Stimulated activated CD8-positive, alpha-beta memory T cell treated with anti-CD3 and anti-CD28 coated beads, Interleukin-4, amount 100 ng/mL, for 48 hours (primary cell): ENCODE measurements at places on chromosomes 16 and 17.

DNA sequence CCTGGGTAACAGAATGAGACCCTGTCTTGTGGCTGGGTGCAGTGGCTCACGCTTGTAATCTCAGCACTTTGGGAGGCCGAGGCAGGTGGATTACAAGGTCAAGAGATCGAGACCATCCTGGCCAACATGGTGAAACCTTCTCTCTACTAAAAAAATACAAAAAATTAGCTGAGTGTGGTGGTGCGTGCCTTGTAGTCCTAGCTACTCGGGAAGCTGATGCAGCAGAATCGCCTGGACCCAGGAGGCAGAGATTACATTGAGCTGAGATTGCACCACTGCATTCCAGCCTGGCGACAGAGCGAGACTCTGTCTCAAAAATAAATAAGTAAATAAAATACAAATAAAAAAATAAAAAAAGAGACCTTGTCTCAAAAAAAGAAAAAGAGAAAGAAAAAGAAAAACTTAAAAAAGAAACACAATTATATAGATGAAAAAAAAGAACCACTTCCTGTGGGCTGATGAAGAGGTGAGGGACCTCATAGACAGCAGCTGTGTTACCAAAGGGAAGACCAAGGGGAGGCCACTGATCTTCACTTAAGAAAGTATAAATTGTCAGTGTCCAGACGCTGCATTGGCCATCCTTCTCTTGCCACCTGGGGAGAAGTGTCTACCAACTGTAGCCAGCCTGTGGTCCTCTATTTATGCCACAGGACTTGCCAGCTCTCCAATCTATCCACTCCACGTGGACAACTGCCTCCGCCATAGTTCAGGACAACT lies 24.4 kb upstream of the SMG1 start:
- no peak for DNase-seq

DNA sequence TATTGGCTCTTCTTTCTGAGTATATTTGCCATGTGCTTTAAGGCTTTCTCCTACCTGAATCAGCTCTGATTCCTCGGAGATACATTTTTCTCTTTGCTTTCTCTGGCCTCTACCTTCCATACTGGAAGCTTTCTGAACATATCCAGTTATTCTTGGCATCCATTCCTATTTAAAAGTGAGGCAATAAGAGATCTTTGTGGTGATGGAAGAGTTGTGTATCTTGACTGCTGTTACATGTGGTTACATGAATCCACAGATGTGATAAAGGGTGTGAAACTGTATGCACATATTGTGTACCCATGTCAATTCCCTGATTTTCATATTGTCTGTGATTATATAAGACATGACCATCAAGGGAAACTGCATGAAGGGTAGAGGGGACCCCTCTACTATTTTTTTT lies 24.4 kb downstream of the UBE2O start:
- no peak for DNase-seq

DNA sequence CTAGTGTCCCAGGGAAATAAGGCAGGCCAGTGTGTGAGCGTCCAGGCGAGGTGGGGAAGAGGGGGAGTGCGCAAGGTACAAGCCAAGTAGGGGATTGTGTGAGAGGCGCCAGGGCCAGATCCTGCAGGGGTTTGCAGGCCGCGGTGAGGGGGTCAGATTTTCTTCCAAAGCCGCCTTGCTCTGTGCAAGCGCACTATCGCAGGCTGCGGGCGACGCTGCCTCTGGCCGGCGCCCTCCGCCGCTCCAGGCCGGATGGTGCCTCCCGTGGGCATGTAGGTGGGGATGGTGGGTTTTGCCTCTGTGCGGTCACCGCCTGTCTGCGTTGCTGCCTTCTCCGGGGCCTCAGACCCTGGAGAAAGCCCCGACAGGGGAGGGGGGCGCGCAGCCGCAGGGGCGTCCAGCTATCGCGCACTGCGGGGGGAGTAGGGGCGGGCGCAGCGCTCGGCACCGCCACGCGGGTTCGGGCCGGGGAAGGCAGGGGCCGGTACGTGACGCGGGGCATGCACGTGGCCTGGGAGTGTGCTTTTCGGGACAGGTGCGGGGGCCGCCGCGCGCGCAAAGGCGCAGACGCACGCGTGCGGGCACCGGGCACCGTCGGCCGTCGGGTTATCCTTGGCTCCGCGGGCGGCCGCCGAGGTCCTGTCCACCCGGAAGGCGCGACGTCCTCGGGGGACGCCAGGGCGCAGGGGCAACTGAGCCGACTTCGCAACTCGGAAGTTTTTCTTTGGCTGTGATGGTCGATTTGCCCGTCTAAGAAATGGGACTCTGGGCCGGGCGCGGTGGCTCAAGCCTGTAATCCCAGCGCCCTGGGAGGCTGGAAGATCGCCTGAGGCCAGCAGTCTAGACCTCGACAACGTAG lies 1.1 kb upstream of the HAPSTR1 start:
- peak; percentile 60 for DNase-seq

- DNase-seq = peak; percentile 13
Measured at GRCh38 chr17:67833134-67833533, 7.8 kb downstream of the BPTF start.

GRCh38 chr17:907725-908124 lies 71.9 kb downstream of the NXN start:
- DNase-seq = no peak

- no peak for DNase-seq
Measured at GRCh38 chr17:1011760-1012735, 15.1 kb downstream of the TIMM22 start.

GRCh38 chr17:11369575-11369974 lies 128.6 kb downstream of the SHISA6 start:
- no peak for DNase-seq

DNA sequence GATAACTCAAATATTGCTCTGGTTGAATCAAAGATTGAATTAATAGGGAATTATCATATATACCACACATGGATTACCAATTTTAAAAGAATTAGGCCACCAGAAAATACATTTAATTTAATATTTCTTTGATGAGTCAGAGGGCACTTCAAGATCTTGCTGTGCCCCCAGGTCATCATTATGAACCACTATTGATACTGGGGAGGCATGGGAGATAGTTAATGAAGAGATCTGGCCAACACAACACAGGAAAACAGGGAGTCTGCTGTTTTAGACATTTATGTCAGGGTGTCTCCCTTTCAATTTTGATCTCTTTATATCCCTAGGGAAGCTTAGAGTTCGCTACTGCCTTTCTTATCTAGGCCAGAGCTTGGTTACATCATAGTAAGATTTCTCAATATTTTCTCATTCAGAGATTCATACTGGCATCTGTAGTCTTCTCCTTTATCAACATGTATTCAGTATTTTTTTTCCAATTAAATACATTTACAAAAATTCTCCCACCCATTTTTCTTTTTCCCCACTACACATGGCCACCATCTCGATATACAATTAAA lies 158.3 kb upstream of the ZFHX3 start:
- no peak for DNase-seq

DNA sequence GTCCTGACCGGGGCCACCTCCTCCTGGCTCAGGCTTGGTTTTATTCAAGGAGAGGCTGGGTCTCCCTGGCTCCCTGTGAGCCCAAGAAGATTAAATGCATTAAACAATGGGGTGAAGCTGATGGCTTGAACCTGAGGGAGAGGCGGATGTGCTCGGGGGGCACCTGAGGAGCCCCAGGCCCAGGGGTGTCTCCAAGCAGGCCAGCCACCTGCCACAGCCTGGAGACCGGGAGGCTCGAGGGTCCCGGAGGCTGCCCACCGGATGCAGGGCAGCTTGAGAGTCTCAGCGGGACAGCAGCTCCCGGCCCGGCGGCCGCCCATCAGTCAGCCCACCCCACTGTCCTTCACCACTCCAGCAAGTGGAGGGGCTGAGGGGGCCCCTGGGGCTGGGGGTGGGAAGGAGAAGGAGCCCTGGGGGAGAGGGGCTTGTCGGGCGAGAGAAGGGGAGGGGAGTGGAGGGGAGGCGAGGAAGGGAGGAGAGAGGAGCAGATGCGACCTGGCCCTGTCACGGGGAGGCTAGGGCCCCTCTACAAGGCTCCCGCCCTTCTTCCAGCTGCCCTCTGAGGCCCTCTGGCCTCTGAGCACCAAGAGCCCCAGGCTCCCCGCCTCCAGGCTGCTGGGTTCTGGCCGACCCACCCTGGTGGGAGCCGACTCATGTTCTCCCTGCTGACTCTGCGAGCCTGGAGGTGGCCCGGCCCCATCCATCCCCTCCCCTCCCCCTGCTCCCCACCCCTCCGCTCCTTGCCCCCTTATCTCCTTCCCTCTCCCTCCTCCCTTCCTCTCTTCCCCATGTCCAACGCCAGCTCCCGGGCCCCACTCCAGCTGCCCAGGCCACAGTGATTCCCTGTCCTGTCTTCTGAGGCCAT lies 13.2 kb downstream of the CD7 start:
- DNase-seq = no peak

DNA sequence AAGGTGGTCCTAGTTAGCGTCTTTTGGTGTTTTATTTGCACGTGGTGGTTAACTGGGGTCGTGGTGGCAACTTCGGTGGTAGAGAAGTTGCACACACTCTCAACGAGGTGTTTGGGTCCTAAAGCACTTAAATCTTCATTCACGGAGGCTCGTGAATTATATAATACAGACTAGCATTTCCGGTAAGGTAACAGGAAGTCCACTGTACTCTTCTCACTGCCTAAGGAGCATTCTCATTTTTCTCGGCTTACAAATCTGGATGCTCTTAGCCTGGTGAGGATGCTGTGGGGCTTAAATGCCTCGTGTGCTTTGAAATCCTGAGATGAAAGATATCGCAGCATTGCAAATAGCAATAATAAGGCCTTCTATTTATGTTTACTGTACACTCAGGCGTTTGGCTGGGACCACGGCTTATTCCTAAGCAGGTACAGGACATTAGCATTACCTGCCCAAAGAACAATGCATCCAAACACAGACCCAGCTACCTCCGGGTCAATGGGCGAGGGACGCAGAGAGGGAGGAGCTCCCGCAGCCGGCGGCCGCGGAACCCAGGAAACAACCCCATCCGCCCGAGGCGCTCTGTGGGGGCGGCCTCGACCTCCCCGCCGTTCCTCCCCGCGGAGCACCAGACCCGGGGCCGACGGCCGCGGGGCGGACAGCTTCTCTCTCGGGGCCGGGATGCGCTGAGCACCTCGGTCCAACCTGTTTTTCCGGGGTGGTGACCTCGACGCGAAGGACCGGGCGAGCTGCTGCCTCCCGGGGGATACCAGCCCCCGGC lies 856 bp downstream of the DNAJA2 start:
- DNase-seq = peak; percentile 70

DNA sequence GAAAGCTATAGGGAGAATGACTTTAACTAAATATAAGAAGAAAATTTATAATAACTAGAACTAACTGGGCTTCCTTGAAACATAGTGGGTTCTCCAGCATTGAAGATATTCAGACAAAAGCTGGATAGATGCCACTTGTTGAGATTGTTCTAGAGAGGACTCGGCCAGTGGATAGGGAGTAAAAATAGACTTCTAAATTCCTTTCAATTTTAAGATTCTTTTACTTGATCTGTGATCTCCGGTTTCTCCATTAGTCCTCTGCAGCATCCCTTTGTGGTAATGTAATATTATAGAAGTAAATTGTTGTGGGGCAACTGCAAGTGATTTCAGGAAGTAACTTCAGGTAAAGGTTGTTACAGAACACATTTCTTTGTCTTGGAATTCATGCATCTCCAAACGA lies 10.3 kb upstream of the RARA start:
- DNase-seq = no peak

GRCh38 chr16:56193951-56194726 lies 2.9 kb downstream of the GNAO1 start:
- peak; percentile 85 for DNase-seq

- no peak for DNase-seq
Measured at GRCh38 chr17:78847052-78847451, 6.4 kb upstream of the USP36 start.

DNA sequence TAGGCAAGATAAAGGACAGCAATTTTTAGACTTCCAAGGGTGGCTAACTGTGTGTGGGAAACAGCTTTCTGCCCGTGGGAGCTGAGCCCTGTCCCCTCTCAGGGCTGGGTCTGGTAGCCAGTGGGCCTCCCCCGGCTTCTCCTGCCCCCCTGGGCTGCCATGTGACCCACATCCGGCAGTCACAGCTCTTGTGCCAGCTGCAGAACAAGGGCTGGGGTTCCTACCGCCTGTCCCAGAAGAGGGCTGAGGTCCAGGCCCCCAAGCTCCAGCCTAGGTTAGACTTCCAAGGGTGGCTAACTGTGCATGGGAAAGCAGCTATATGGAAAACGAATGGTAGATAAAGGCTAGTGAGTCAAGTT lies 6.1 kb downstream of the GAST start:
- DNase-seq = no peak

DNA sequence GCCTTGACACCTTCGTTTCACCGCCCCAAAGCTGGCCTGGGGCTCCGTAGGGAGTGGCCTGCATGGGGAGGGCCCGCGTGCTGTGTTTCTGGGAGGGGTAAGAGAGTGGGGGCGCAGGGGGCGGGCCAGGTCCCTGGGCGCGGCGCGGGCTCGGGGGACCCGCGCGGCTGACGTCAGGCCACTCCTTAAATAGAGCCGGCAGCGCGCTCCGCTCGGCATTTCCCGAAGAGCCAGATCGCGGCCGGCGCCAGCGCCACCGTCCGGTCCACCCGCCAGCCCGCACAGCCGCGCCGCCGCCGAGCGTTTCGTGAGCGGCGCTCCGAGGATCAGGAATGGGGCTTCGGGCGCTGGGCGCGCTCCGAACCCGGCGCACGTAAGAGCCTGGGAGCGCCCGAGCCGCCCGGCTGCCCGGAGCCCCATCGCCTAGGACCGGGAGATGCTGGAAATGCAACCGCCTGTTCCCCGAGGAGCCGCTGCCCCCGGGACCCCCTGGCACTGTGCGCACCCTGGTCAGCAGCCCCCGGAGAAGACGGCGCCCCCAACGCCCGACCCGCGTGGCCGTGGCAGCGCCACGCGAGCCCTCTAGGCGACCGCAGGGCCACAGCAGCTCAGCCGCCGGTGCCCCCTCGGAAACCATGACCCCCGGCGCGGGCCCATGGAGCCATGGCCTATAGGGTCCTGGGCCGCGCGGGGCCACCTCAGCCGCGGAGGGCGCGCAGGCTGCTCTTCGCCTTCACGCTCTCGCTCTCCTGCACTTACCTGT lies at the start of gene HS3ST2:
Gene HS3ST2 (plus strand): TSS at position 215 of the 763 bp plus-strand sequence. CDS start 449 bp downstream, at position 664.
- DNase-seq = no peak

DNA sequence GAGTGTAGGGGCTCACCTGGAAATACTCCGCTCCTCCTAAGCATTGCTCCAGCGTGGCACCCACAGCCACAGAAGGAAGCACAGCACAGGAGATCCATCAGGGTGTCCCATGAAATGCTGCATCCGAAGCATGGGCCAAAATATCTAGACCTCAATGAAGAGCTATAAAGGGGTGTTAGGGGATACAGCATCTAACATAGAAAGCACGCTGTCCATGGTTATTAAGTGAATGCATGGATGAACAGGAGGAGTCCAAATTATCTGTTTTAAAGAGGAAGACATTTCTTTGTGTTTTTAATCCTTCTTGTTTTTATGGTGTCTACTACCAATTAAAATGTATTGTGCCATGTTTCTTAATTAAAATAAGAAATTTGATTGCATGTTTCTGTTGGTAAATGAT lies 21.6 kb upstream of the KRT20 start:
- DNase-seq = no peak

- DNase-seq = peak; percentile 76
Measured at GRCh38 chr17:50479522-50480141, 972 bp downstream of the RSAD1 start.

- DNase-seq = no peak
Measured at GRCh38 chr17:68776451-68776850, 175.3 kb upstream of the FAM20A start.
